ENCODE measurements at places on chromosomes 5 and 9.

- DNase-seq, result no peak
Measured at GRCh38 chr9:98869866-98870265, 62.4 kb downstream of the GALNT12 start.

DNA sequence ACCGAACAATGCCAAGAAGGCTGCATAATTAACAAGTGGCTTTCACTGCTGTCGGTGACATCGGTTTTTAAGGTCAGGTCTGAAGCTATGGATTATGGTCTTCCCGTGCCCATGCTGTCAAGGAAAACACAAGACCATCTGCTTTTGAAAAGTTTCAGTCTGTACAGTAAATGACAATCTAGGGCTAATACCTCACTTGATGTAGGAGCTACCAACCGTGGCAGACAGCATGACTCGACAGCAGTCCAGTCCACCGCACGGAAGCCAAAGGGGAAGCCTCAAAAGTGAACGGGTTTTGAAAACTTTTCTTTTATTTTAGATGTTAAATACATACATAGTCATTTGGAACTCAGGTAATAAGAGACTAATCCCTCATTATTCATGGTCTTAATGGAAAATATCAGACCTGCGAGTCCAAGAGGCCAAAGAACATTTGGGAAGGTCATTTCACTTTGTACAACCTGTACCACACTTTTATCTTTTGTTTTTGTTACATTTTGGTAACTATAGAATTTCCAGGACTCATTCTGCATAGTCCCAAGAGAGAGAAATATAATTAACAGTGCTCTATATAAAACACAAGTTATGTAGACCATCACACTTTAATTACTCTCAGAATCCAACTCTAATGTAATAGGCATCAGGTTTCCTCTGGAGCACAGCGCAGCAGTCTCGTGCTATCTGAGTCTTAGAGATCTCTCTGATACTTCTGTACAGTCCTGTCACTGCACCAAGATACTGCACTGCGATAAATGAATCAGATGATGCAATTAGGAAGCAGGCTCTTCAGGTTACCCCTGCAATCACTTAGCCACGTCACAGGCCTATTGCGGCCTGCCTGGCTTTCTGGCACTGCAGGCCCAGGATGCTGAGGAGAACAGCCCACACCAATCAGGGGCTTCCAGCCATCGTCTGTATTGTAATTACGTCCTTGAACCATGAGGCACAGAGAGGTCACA lies 184.9 kb downstream of the FANCC start:
- no peak for DNase-seq

GRCh38 chr5:120435129-120435528 lies 29.0 kb upstream of the PRR16 start:
- DNase-seq, result no peak

DNA sequence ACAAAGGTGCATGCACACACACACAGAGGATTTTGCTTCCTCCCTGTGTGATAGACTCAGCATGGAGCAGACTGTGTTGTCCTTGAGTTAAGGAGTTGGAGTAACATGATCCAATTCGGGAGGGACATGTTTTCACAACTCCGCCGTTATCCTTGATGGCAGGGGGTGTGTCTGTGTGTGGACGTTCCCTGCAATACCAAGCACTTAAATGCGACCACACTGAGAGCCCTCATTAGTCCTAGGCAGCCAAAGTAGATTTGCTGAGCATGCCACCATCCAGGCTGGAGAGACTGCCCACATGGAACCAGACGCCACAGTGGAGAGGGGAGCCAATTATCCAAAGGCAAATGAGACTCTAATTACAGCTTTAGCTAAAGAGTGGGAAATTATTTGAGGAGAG lies 140.1 kb downstream of the DOCK2 start:
- no peak for DNase-seq

DNA sequence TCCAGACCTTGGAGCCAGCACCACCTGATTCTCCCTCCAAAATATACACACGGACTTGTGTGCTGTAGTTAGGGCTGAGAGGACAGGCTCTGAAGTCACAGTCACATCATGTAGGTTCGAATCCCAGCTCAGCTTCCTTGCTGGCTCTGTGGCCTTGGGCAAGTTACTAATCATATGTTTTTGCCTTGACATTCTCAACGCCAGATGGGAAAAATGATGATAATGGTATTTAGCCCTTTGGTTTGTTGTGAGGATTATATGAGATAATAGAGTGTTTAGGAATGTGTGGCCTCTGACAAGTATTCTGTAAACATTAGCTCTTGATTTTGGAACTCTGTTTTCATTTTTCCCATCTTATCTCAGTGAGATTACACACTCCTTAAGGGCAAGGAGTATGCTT lies 72.5 kb downstream of the PLAC8L1 start:
- no peak for DNase-seq

DNA sequence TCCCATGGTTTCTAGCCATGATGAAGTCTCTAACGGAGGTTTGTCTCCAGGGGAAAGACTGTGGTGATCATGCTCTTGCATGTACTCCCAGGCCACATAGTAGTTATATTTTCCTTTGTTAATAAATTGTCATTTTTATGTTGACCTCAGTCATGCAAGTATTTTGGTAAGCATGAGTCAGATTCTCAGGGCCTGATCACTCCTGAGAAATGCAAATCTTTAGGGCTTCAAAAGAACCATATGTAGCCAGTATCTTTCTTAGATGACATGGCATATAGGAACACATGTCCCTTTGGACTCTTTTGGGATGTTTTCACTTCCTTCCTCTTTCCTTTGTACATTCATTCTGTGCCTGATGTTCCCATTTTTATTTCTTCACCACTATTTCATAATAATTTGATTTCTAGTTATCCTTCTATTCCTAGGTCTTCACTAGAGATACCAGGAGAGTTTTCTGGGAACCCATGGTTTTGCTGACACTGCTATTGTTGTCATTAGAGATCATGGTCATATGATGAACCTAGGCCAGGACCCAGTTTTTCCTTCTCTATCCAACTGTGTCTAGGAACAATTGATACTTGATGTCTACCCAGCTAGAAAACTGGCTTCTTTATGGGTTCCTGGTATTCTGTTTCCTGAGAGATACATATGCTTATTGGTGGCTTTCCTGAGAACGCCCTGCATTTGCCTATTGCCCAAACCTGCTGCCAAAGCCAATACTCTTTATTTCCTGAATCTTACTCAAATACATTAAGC lies 248.1 kb upstream of the NREP start:
- DNase-seq, result peak; percentile 70

DNA sequence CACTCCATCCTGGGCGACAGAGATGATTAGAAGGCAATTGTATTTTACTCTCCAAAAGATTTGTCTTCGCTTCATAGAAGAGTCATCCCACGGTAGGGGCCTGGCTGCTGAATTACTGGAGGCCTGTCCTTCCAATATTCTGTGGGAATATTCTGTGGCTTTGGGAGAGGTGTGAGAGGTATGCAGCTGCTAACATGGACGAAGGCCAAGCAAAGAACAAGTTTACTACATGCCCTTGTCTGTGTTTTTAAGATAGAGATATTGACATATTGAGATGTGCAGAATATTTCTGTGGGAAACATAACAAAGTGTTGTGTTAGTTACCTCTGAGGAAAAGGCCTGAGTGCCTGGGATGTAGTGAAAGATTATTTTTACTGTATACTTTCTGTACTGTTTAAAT lies 71.8 kb upstream of the SMIM15 start:
- DNase-seq, result no peak

DNA sequence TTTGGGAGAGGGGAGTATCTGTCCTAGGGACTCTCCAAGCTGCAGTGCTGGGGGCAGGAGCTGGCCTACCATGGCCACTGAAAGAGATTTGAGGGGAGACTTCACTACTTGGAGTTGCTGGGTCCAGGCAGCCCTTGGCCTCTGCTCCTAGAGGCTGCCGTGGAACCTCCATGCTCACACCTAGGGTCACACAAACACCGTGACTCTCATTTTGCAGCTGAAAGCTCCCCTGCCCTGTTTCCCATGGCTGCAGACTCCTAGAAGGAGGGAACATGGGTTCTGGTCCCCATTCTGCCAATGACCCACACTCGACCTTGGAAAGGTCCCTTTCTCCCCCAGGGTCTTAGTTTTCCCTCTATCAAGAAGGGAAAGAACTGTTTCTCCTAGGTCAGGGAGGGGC lies 147.1 kb upstream of the PPP1R26 start:
- DNase-seq, result no peak

GRCh38 chr5:148665431-148665830 lies 11.1 kb upstream of the HTR4 start:
- no peak for DNase-seq
